ENCODE measurements at places on chromosomes 4 and X.

DNA sequence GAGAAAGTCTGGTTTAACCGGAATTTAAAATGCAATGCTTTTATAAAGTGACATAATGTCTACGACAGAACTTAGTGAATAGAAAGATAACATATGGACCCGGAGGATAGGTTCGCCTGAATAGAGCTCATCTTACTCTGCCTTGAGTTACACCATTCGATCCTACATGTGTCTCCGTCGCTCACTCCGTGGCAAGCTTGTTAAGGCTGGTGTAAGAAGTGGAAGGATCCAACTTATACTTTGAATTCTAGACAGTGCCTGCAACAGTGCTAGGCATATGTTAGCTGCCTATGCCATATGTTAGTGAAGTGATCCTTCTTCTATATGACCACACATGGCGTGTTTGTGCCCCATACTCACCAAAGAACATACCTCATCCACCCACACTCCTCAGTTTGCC, 50.9 kb downstream of the SEL1L3 start:
- DNase-seq: no peak

GRCh38 chrX:129654652-129655546, at the start of gene APLN:
APLN (minus strand) TSS chrX:129654956; CDS start chrX:129654630, 326 bp downstream.
- DNase-seq: peak; percentile 28

GRCh38 chr4:64617800-64618199, 208.6 kb upstream of the TECRL start:
- no peak for DNase-seq

- peak; percentile 7 for DNase-seq
Observed at GRCh38 chr4:87465739-87466366, 43.5 kb downstream of the NUDT9 start.

DNA sequence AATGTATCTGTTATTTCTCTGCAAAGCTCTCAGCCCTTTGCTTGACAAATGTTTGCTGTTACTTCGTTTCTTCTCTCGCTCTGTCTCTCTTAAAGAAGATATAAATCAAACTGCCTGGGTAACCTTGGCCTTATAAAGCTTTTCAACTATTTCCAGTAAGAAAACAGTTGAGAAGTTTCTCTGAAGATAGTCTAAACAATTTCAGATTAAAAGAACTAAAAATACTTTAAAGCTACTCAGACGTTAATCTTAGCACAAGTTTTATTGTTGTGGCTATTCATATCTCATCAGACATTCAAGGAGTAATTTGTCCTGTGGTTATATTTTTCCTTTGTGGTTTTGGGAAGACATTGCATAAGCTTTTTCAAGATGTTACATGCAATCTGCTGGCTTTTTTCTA, 22.6 kb downstream of the HOPX start:
- no peak for DNase-seq

GRCh38 chr4:184167576-184167975, 50.1 kb downstream of the ENPP6 start:
- no peak for DNase-seq

GRCh38 chr4:1097553-1097952, 15.8 kb downstream of the RNF212 start:
- DNase-seq: no peak

GRCh38 chrX:130080791-130081367, 29.4 kb downstream of the ELF4 start:
- no peak for DNase-seq

GRCh38 chr4:157389741-157390140, 169.2 kb downstream of the GRIA2 start:
- no peak for DNase-seq

DNA sequence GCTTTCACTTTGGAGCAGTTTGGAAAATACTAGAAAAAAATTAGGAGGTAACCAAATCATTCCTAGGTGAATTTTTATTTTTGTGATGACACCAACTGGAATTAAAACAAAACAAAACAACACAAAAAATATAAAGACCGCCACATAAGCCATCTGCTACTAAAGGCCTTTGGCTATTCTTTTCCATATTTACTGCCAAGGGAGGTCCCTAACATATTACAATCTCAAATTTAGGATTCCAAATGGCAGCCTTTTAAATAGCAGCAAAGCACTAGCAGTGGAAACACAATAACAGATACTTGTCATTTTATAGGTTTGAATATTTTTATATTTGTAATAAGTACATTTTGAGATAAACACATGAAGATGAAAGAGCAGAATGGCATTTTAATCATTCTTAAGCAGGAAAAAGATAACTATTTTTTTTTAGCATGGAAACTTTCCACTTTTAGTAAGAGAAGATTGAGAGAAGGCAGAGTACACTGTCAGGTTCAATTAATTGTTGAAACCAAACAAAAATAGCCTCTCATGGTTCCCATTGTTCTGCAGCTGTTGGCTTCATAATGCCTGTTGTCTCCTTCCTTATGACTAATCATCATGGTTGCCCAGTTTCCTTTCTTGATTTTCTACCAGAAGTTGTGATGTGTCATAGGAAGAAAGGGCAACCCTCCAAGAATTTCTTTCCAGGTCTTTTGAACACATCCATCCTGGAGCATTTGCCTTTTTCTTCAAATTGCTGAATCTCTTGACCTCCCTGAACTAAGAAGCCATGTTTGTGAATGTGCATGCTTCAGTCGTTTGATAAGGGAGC, 219.0 kb upstream of the EMCN start:
- DNase-seq: no peak

GRCh38 chrX:129996120-129996519, 13.7 kb downstream of the BCORL1 start:
- no peak for DNase-seq

DNA sequence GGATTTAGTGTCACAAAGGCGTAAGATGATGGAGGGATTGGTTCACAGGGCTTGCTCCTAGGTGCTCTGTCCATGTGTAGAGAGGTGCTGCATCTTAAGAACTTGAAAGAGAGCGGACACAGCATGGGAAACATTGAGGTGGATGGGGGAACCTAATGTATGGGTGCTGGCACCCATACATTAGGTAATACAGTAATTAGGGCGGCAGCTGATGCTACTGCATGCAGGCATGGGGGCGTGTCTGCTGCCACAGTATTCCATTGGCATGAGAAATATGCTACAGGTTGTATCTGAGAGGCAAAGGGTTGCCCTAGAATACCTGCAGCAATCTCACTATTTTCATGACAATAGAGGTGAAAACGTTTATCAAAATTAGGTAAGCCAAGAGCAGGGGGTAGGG, 45.8 kb upstream of the UXT start:
- no peak for DNase-seq

DNA sequence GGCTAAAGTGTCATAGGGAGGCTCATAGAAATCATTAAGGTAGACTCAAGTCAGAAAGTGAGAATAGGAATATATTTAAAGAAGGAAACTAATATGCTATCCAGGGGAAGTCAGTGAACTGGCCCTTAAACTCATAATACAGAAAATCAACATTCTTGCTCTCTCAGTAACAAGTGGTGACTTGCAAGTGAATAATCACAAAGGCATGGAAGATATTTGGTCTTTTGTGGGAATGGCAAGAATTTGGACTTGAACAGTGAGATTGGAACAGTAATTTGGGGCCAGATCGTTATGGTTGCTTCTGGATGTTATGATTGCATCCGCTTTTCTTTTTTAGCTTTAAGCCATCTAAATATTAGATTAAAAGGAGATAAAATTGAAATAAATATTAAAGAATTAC, 103.8 kb downstream of the TBC1D19 start:
- no peak for DNase-seq

- DNase-seq: peak; percentile 5
Observed at GRCh38 chr4:23105759-23106370, 413.1 kb downstream of the GBA3 start.

- peak; percentile 2 for DNase-seq
Observed at GRCh38 chrX:129523079-129523911, at the start of gene SMARCA1. SMARCA1 (minus strand) TSS chrX:129523490; CDS start chrX:129523370, 120 bp downstream.

GRCh38 chrX:6732101-6732500, 197.2 kb upstream of the VCX3A start:
- no peak for DNase-seq

GRCh38 chr4:149738156-149738555, 77.5 kb downstream of the IQCM start:
- no peak for DNase-seq

DNA sequence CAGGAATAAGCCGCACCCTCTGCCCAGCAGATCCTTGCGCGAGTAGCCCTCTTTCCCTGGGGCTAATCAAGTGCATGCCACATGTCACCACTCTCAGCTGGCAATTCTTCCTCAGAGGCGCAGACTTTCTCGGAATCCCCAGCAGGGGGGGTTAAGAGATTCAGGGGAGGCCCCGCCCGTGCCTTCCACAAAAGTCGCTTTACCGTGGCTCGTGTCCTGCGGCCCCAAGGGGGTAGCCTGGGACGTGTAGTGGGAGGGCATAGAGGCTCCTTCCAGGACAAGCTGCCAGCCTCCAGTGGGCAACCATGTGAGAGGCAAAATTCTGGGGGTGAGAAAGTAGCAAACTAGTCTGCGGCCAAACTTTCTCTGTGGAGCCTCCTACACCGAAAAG, 652 bp downstream of the SRPX start:
- DNase-seq: peak; percentile 64

- DNase-seq: no peak
Observed at GRCh38 chrX:85215946-85216345, 27.6 kb downstream of the SATL1 start.

DNA sequence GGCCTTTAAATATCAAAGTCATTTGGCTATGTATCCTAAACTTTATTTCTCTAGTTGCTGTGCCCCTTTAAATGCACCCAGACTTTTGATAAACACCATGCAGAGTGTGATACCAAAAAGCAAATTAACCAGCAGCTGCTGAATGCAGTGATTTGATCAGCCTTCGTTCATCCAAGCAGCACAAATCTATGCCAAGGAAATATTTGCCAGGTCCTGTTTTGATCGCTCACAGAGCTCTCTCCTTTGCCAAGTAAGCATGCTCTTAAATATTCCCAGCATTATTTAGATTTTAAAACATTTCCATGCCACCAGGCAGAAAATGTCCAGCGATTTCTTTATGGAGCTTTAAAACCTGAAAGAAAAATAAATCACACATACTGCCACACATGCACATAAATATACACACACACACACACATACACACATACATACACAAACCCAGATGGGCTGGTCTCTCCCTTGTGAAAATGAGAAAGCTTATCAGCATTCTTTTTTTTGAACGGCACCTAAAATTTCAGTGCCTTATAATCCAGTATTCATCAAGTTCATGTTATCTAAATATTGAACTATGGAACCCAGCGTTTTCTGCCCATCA, 35.7 kb downstream of the BTC start:
- no peak for DNase-seq

GRCh38 chr4:141195095-141195707, 25.5 kb upstream of the ZNF330 start:
- DNase-seq: no peak

Measured in Calu3 (cell line).